ENCODE measurements at places on chromosomes 3 and 15.

DNA sequence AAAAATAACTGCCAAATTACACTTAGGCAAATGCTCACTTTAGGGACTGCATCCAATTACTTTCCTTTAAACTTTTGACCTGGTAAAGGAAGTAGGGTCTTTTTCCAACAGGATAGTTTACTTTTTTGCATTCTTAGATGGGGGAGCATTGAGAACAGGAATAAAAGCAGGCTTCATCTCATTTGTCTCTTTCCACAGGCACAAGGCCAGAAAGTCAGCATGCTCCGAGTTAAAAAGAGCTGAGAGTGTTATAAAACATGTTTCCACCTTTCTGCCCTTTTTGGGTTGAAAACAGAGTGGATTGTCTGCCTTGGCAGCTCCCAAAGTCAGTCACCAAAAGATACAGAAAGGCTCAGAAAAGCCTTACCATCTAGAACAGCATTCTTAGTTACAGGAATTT is 404.9 kb upstream of the ALCAM start:
- no peak for DNase-seq

- no peak for DNase-seq
These were observed 348.8 kb downstream of the ROBO1 start for GRCh38 chr3:79418855-79419621.

- no peak for DNase-seq
These were observed 43.3 kb downstream of the POMGNT2 start for GRCh38 chr3:43062564-43063040.

DNA sequence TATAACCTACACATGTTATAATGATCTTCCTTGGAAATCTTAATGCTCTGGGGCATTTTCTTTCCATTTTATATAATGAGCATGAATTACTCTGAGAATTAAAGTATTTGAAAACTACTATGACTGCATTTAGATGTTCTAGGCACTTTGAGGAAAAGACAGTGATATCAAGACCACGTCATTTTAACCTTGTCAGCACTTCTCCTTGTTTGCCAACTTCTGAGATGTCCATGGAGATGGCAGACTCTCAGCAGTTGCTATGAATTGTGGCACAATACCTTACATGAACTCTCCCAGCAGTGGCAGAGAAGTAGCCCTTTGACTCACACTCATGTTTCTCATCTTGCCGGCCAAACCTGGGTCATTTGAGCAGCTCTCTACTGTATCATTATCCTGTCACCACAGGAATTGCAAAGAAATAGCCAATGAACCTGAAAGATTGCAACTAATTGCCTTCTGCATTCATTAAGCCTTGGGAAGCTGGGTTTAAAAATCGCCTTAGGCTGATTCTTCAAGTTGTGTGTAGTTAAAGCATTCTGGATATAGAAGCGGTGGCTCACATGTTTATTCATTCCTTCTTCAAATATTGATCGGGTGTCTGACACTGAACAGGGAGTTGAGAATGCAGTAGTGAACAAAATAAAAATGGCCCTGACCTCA is 272.2 kb upstream of the CFAP20DC start:
- no peak for DNase-seq

- DNase-seq, result no peak
These were observed 96.0 kb downstream of the LSM3 start for GRCh38 chr3:14274612-14274936.

- no peak for DNase-seq
These were observed 756.7 kb downstream of the NR2F2 start for GRCh38 chr15:97087006-97087741.

GRCh38 chr3:124520970-124521369 is 209.3 kb upstream of the UMPS start:
- no peak for DNase-seq

DNA sequence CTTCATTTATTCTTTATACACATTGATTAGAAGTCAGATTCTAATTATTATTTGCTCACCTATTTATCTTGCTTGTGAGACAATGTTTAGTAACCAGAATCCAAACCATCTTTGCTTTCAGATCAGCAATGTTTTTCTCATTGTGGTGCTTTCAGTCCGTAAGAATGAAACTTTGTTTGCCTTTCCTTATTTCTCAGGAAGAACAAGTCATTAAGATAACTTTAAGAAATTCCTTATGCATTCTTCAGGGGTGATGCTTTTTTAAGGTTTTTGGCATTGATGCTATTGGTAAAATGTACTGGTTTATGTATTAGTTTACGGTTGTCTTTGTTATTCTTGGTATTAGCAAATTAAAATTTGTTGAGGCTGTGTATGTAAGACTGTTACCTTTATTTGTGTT is 120.8 kb upstream of the POU1F1 start:
- DNase-seq, result no peak

GRCh38 chr3:74880237-74880636 is 265.8 kb upstream of the CNTN3 start:
- DNase-seq, result no peak

- DNase-seq, result no peak
These were observed 9.9 kb downstream of the CCRL2 start for GRCh38 chr3:46416811-46417510.

DNA sequence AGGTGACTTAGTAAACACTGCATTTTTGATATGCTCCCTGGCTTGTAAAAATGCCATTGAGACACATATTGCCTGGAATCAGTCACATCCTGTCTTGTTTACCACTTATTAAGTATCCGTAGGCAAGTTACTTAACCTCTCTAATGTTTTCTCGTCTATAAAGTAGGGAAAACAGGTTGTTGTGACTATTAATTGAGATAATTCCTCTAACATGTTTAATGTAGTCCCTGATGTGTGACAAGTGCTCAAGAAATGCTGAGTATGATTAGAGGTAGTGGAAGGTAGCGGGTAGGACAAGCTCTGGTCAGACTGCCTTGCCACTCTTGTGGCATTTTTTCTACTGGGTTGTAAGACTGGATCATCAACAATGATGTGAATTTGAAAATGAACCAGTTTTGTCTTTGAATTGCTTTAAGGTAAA is 54.1 kb downstream of the NFKBIZ start:
- no peak for DNase-seq

- DNase-seq, result no peak
These were observed 134.0 kb downstream of the PGPEP1L start for GRCh38 chr15:98873441-98874218.

GRCh38 chr15:71691081-71691457 is 119.3 kb upstream of the NR2E3 start:
- no peak for DNase-seq

GRCh38 chr3:149654188-149654601 is 3.6 kb downstream of the WWTR1 start:
- no peak for DNase-seq

GRCh38 chr3:69856965-69857705 is 117.9 kb downstream of the MITF start:
- no peak for DNase-seq

DNA sequence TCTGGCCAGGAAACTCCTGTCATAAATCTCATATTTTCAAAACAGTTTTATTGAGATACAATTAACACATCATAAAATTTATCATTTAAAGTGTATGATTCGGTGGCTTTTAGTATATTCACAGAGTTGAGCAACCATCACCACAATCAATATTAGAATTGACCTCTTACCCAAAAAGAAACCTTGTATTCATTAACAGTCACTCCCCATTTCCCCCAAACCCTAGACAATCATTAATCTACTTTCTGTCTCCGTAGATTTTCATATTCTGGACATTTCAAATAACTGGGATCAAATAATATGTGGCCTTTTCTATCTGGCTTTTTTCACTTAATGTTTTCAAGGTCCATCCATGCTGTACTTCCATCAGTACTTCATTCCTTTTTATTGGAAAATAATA is 145.7 kb upstream of the RORA start:
- no peak for DNase-seq

- DNase-seq, result no peak
These were observed 71.3 kb downstream of the RASA2 start for GRCh38 chr3:141557961-141558706.

DNA sequence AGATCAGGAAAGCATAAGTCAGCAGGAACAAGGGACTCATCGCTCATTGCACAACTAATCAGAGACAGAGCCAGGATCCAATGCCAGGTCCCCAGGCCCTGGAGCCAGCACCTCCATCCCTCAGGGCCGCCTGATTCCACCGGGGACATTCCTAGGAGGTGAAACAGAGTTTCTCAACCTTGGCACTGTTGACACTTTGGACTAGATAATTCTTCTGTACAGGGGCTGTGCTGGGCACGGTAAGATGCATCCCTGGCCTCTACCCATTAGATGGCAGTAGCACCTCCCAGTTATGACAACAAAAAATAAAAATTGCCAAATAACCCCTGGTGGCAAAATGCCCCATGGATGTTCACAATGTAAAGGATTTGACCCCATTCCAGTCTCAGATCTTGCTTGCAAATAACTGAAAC is 127.7 kb downstream of the MTHFS start:
- no peak for DNase-seq

DNA sequence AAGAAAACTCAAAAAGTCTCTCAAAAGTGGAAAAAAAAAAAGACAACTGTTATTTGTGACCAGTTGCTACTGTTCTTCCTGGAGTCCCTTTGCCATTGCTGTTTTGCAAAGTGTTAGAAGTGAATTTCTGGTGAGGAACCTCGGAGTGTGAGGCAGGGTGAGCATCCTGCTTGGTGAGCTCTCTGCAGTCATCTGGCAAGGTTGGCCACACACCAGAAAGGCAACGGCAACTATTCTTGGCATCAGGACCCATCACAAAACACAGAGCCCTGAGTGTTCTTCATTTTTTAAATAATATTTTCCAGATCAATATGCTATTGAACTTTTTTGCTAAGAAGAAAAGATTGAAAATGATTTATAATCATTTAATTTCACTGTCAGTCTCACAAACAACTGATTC is 60.7 kb downstream of the CGNL1 start:
- DNase-seq, result no peak

GRCh38 chr3:142604940-142605339 is 8.7 kb downstream of the PLS1 start:
- no peak for DNase-seq

GRCh38 chr3:59607656-59608055 is 557.8 kb upstream of the CFAP20DC start:
- no peak for DNase-seq

- DNase-seq, result no peak
These were observed 305.0 kb upstream of the TPM1 start for GRCh38 chr15:62737551-62737950.

DNA sequence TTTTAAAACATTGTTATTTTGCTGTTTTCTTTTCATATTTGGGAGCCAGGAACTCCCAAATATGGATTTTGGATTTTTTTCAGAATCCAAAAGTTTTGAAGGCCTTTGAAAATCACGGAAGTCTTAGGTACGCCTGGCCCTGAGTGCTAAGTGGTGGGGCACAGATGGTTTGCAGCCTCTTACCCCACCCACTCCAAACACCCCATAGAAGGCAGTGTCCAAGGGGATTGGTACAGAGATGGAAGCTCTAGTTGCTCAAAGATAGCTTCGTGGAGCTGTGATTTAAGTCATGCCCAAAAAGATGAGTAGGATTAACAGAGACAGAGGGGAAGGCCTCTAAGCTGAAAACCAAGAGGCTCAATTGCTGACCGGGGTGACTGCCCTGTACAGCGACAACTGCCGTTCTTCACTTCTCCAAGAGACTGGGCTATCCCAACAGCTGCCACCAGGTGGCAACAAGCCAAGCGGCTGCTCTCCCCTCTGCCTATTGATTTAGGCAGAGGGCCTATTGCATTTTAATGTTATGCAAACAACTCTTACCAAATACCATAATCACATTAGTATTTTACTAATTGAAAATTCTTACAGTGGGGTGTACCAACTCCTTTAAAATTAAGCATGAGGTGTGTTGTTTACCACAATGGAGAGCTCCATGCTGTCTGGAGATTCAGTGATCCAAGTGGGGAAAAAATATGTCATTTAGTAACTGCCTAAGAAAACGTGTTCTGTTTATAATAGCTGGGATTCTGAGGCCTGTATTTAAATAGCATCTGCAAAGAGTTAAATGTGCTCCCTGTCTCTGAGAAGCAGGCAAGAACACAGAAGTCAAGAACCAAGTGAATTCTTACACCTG is 64.0 kb upstream of the C15orf61 start:
- peak; percentile 52 for DNase-seq

GRCh38 chr15:85871545-85871944 is 76.8 kb upstream of the KLHL25 start:
- DNase-seq, result no peak

GRCh38 chr3:4406746-4407568 is 60.1 kb downstream of the SUMF1 start:
- DNase-seq, result no peak

GRCh38 chr3:196162679-196163078 is 48.5 kb downstream of the ZDHHC19 start:
- no peak for DNase-seq

GRCh38 chr3:129878355-129878754 is 15.2 kb downstream of the TMCC1 start:
- DNase-seq, result no peak

- DNase-seq, result no peak
These were observed 214.7 kb upstream of the NECTIN3 start for GRCh38 chr3:110856916-110857315.

- DNase-seq, result no peak
These were observed 242.8 kb downstream of the CHST2 start for GRCh38 chr3:143362115-143362991.

- DNase-seq, result no peak
These were observed at the start of gene STRA6 for GRCh38 chr15:74202452-74203401. Gene STRA6 (minus strand): TSS chr15:74202787. CDS start chr15:74202267, 520 bp downstream.

DNA sequence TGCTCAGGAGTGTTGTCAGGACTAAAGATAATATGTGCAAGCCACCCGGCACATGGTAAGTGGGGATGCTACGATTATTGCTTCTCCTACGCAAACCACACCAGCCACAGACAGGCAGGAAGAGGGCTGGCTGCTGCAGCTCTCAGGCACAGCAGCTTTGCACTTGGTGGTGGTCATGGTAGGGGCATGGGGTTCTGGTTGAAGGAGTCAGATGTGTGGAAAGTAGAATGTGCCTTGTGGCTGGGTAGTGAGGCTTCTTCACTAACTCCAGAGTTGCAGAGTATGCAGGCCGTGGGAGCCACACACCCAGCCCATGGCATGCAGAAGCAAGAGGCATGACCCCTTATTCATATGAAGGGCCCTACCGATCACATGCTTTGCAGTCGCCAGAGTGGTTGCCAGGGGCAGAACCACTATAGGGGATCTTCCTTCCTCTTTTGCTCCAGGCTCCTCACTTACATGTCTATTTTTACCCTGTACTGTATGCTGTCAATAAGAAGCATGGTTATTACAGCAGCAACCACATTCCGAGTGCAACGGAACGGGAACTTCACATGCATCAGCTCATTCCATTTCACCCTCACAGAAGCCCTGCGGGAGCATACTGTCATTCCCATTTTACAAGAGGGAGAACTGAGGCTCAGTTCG is 59.2 kb upstream of the HERC1 start:
- peak; percentile 57 for DNase-seq

GRCh38 chr15:88658972-88659931 is 20.4 kb downstream of the ISG20 start:
- DNase-seq, result no peak

- DNase-seq, result no peak
These were observed 4.8 kb downstream of the LPCAT4 start for GRCh38 chr15:34362047-34362773.

Data from stimulated activated CD8-positive, alpha-beta memory T cell treated with anti-CD3 and anti-CD28 coated beads, Interleukin-15, amount 100 ng/mL, for 4 hours (primary cell).